KG1 (cell line): ENCODE measurements at places on chromosomes 6 and 20.

- DNase-seq: no peak
These were observed 119.6 kb downstream of the KIF13A start for GRCh38 chr6:17867880-17868279.

GRCh38 chr20:36311141-36311853, 5.2 kb downstream of the DLGAP4 start:
- DNase-seq: no peak

DNA sequence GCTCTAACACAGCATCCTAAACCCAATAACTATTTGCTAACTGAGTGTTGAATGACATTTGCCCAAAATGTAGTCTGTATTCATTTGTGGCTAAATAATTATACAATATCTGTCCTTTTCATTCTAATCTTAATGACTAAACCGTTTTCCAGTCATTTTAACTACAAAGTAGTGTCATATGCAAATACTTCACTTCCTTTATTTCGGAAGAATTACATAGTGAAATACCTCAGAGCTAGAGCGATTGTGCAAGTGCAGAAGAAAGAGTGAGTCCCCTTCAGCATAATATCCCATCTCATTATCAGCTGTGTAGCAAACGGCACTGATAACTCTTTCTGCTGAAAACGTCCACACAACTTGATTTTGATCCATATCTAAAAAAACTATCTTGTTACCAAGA, 66.2 kb downstream of the ROS1 start:
- no peak for DNase-seq

DNA sequence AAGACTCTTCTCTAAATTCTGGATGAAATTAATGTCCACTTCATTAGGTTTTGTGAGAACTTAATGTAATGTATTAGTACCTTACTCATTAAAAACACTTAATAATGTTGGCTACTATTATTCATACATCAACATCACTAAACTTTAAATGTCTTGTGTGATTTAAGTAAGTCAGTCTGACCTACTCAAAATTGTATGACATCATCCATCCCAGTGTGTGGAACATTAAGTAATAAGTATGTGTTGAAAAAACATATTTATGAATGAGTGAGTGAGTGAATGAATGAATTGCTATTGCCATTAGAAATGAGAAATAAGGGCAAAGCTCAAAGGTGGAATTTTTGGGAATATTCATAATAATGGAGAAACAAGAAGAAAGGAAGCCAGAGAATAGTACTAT, 285.8 kb downstream of the HTR1B start:
- no peak for DNase-seq

GRCh38 chr6:90082847-90083246, 188.6 kb downstream of the GJA10 start:
- no peak for DNase-seq

DNA sequence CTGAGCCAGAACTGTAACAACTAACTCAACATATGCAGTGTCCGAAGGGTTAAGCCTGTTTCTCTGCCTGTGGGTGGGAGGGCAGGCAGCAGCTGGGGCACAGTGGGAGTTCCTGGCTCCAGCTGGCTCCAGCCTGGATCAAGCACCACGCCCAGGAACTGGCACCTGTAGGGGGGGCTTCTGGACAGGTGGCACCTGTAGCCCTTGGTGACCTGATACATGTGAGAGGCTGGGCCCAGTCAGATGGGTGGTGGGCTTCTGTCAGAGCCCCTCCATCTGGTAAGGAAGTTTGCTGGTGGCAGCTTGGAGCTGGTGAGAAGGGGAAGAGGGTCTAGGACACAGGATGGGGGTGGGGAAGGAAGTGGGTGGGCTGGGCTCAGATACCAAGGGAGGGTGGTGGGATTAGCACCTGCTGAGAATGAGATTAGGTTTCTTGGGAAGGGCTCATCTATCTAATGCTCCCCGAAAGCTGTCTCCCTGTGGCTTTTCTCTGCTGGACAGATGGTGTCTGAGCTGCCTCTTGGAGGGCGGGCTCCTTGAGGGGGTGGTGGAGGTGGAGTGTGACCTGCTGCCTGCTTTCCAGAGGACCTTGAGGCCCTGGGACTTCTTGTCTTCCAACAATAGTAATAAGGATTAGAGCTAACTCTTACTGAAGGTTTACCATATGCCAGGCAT, 28.5 kb downstream of the BCL2L1 start:
- no peak for DNase-seq

GRCh38 chr20:17875981-17876385, 92.6 kb downstream of the SNX5 start:
- DNase-seq: no peak

- DNase-seq: no peak
These were observed 4.9 kb upstream of the ARFGAP1 start for GRCh38 chr20:63267691-63268090.

DNA sequence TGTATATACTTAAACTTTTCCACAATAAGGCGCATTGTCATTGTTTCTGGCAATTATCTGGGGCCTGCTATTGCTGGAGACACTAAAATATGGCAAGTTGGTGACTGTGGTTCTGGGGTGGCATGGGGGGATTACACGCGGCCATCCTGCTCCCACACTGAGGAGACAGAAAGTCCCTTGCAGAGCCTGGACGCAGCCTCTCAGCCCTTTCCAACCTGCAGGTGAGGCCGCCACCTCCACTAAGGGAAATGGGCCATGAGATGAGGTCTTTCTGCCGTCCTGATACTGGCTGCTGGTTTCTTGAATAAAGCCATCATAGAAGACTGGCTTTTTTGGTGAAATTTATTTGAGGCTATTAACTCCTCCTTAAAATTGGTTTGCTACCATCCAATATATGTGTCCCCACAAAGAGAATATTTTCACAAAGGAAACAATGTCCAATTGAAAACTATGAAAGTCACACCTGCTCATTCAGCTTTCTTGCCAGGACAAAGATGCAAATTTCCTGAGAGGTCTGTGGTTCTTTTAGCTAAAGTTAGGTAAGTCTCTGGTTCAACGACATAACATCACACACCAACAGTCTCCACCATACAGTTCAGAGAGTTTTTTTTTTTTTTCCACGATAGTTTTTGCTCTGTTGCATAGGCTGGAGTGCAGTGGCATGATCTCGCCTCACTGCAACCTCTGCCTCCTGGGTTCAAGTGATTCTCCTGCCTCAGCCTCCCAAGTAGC, 13.0 kb downstream of the TXNDC5 start:
- no peak for DNase-seq

GRCh38 chr20:24767623-24768100, 181.4 kb upstream of the CST7 start:
- no peak for DNase-seq

DNA sequence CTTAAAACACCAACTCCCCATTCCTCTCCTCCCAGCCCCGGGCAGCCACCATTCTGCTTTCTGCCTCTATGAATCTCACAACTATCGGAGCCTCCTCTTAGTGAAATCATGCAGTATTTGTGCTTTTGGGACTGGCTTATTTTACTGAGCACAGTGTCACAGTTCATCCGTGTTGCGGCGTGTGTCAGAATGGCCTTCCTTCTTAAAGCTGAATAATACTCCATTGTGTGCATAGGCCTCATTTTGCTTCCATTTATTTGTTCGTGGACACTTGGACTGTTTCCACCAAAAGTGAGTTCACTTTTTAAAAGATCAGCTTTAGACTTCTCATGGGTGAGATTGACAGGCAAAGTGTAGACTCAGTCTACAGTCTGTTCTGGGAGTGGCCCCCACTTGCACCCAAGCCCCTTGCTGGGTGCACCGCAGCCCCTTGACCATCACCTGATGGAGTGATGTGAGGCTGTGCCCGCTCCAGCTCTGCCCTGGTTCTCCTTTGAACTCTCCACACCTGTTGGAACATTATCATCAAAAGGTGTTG, 12.6 kb downstream of the DUSP22 start:
- DNase-seq: no peak

DNA sequence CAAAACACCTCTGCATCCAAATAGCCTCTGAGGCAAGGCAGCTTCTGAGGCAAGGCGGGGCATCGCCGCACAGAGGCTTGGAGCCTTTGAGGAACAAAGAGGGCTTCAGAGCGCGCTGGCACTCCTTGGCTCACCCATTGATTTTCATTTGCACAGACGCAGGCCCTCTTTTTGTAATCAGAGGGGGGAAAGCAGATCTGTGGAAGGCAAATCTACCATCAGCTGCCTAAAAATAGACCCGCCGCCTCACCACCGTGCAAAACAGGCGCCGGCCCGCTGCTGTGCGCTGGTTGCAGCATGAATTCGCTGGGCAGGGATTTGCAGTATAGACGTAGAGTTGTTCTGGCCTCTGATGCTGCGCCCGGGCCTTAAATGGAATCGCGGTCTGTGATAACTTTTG, 69.9 kb upstream of the STMND1 start:
- DNase-seq: no peak

GRCh38 chr20:40325006-40325568, 363.9 kb downstream of the MAFB start:
- DNase-seq: no peak

- DNase-seq: no peak
These were observed 101.9 kb downstream of the NFATC2 start for GRCh38 chr20:51440589-51440988.

GRCh38 chr20:4838526-4838925, 116.8 kb downstream of the PRND start:
- DNase-seq: no peak
